Upper lobe of right lung (tissue), 1 donor: ENCODE measurements at places on chromosomes 3 and 15. TPM values are rescaled to one million over a fixed set of nuclear protein-coding genes. Genes with fewer than 3 reads are reported as not detected.

DNA sequence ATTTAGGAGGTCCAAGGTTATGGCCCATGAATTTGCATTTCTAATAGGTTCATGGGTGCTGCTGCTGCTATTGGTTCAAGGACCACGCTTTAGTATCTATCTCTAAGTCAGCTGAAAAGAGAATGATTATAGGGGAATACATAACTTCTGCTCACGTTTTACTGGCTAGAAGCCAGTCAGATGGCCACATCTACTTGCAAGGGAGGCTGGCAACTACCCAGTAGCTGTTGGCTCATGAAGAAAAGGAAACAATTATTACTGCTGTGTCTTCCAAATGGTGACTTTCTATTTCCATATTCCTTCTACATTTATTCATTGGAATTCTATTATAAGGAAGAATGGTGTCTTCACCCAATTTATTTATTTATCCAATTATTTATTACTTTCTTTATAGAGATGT, 54.2 kb downstream of the SLC25A36 start:
- H3K36me3 ChIP-seq, result no peaks in the 10 kb centered on the region
- no peaks in the 10 kb centered on the region for H3K4me1 ChIP-seq
- DNase-seq, result no peak
- H3K27me3 ChIP-seq, result no peaks in the 10 kb centered on the region
- no peak overlapping the region for H3K4me3 ChIP-seq

DNA sequence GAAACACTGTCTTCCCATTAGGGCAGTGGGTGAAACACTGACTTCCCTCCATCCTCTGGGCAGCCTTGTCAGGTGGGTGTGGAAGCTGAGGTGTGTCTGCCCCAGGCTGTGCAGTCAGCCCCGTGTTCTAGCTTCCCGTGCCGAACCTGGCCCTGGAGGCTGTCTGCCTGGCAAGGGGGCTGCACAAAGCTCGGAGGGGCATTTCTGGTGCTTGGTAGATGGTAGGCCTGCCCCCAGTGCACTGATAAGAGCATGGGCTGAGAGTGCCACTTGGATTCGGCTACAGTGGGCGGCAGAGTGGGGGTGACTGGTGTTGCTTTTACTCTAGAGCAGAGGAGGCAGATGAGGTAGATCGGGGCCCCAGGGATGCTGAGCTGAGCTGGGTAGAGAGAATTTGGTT, 21.3 kb downstream of the IGF1R start:
- no peaks in the 10 kb centered on the region for H3K27me3 ChIP-seq
- H3K27ac ChIP-seq, result no peak overlapping the region
- H3K4me1 ChIP-seq, result peaks cover 49% of the 10 kb centered on the region
- H3K4me3 ChIP-seq, result no peak overlapping the region
- DNase-seq, result no peak
- no peaks in the 10 kb centered on the region for H3K36me3 ChIP-seq

DNA sequence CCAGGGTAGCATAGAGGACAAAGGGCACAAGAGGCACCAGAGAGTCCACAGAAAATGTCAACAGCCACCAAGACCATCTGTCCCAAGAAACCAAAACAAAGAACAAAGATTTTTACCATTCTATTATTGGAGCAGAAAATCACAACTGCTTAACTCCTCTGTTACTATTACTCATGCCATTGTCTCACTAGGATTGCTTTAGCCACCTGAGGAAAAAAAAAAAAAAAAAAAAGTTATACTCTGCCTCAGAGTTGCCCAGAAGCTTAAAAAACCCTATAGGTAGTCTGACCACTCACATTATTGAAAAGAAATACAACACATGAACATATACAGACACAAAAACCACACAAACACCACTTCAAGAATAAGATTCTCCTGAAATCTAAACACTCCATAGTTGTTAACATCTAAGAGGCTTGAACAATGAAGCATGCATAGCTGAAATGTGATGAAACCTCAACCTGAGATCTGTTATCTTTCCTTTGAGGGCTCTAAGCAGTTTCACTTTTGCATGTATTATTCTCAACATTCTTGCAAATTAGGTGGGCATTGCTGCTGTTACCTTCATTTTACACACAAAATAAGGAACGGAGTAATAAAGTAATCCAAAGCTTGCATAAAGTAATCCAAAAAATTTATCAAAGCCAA, 85.4 kb downstream of the IGSF11 start:
- H3K4me1 ChIP-seq, result no peaks in the 10 kb centered on the region
- no peak overlapping the region for H3K27ac ChIP-seq
- no peaks in the 10 kb centered on the region for H3K27me3 ChIP-seq
- no peaks in the 10 kb centered on the region for H3K36me3 ChIP-seq
- no peak overlapping the region for H3K4me3 ChIP-seq

The CFAP161 gene
- 1.3 TPM for total RNA-seq

DNA sequence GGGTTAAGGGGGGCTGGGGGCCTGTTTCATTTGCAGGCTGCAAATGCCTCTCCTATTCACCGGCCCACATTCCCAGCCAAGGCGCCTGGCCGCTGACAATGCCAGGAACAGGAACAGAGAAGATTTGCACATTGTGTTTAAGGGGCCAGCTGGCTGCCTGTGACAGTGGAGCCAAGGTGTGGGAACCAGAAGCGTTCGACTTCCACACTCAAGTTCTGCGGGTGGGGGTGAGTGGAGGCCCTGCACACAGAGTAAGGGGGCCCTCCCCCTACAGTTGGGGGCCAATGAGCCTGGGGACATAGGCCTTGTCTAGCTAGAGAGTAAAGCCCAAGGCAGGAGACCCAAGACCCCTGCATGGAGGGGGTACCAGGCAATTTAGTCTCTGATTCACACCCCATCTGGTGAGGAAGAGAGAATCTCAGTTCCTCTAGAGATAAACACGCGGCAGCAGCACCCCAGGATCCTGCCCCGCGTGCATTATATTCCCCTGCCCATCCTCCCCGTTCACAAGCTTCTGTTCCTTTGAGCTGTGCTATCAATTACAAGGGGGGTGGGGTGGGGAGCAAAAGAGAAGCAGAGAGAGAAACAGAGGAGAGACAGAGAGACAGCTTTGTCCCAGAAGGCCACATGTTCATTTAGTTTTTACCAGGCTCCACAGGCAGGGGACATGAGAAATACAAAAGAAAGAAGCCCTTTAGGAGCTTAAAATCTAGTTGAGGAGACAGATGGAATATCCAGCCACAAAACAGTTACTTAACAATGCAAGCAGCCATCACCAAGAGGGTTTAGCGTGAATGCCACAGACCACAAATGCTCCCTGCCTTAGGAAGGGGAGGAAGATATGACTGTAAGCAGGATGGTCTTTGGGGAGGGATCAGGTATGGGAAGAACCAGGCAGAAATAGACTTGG, 9.2 kb downstream of the IGDCC3 start:
- H3K27ac ChIP-seq, result no peak overlapping the region
- H3K36me3 ChIP-seq, result no peaks in the 10 kb centered on the region
- H3K4me3 ChIP-seq, result no peak overlapping the region
- DNase-seq, result peak; percentile 43

The TUSC7 gene
- total RNA-seq, result not detected
